ENCODE measurements at places on chromosomes 5 and 9. TPM values are rescaled to one million over a fixed set of nuclear protein-coding genes. Genes with fewer than 3 reads are reported as not detected.

Gene ASPN
- under 0.01 TPM for total RNA-seq

DNA sequence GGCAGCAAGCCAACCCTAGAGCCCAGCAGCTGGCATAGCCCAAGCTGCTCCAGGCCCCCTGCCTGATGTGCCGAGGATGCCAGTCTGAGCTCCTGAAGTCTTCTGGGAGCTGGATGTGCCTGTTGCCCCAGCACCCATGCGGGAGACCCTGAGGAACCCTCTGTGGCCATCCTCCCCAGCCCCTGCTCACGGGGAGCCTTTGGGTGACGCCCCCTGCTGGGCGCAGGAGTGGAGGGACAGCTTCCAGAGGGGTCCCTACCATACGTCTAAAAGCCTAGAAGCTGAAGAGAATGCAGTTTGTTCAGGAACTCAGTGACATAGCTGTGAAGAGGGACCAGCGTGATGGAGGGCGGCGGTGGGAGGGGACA lies 33.1 kb upstream of the MVB12B start:
- DNase-seq = no peak

DNA sequence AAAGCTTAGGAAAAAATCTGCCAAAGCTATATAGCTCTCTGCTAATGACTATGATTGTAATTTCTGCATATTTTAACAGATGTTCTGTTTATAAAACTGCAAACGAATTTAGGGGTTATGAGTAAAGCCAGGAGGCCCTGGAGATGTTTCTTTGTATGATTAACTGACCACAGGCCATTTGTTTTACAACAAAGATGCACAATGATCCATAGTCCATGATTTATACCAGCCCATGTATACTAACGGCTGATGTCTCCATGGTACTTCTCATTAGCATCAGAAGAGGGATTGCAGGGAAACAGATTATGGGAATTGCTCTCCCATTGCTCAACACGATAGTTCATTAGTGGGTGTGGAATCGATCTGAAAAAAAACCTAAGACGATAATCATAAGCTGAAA lies 78.9 kb downstream of the PPP2R2B start:
- DNase-seq = no peak

Gene SLC36A2
- total RNA-seq = not detected

GRCh38 chr5:7851240-7851592 lies 283 bp upstream of the CFAP90 start:
- no peak for DNase-seq
